ENCODE measurements at places on chromosomes 12 and 14. TPM values are rescaled to one million over a fixed set of nuclear protein-coding genes. Genes with fewer than 3 reads are reported as not detected.

Gene OTX2
- total RNA-seq: not detected

Gene ASIC1
- 1.0 TPM for total RNA-seq

Gene NFATC4
- 25.8 TPM for total RNA-seq

Gene PAPLN
- total RNA-seq: 1.5 TPM

Gene RTL1
- not detected for total RNA-seq

Gene LRFN5
- total RNA-seq: under 0.01 TPM

Gene PPP1R1A
- total RNA-seq: not detected

Gene SERPINA3
- total RNA-seq: 36.9 TPM

Gene DBX2
- total RNA-seq: not detected

Gene GATC
- total RNA-seq: 18.1 TPM

Gene PTPN11
- 68.9 TPM for total RNA-seq

Gene RIPK3
- total RNA-seq: 3.5 TPM

Gene IL31
- not detected for total RNA-seq

Gene C12orf54
- not detected for total RNA-seq

Gene IL26
- total RNA-seq: not detected

Gene PRB2
- total RNA-seq: not detected

Gene KIF26A
- total RNA-seq: 15.2 TPM

Gene SRGAP1
- total RNA-seq: 2.0 TPM

Gene USP44
- 0.85 TPM for total RNA-seq

Gene APPL2
- total RNA-seq: 24.9 TPM

Gene UNC119B
- 22.3 TPM for total RNA-seq

Gene SERPINA12
- total RNA-seq: not detected

Gene TGM1
- 0.75 TPM for total RNA-seq

Gene OR4K14
- total RNA-seq: not detected

Gene AVPR1A
- not detected for total RNA-seq

Data from endothelial cell of coronary artery (primary cell).